KG1 (cell line): ENCODE measurements at places on chromosomes 13 and 19.

DNA sequence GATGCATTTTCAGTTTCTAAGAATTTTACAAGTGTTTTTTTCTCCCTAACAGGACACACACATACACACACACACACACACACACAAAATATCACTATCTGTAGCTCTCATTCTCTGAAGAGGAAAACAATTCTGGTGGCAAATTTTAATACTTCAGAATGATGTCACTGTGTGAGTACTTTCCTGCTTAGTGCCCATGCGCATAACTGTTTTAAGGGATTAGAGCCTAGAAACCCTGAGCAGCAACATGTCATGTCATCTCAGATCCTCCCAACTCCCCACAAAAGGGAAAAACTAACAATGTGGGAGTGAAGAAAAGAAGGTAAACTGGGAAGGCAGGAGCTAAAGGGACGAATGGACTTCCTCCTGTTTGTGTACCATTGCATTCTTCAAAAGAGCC is 401.2 kb downstream of the SPRY2 start:
- DNase-seq: no peak

GRCh38 chr13:73451221-73452029 is 392.6 kb downstream of the KLF5 start:
- DNase-seq: no peak

GRCh38 chr13:65836066-65836465 is 1394.1 kb downstream of the PCDH9 start:
- no peak for DNase-seq

DNA sequence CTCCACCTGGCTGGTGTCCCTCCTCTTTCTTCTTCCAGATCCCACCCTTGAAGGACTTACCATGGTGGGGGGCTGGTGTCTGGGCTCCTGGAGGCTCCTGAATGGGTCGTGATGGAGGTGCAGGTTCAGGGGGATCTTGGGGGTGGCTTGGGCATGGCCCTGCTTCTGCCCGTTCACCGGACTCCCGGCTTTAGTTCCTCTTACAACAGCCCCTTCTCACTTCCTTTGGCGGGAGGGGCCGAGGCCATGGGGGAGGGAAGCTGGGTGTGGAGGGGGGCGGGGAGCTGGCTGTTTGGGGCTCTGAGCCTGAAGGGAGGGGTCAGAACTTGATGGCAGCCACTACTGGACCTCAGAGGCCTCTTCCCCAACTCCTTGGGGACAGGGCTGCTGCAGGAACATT is at the start of gene MYO1F:
Gene MYO1F (minus strand): TSS at position 196 of the 400 bp plus-strand sequence. CDS start 133 bp downstream, at position 63.
- no peak for DNase-seq

GRCh38 chr13:74203576-74203975 is 69.4 kb upstream of the KLF12 start:
- no peak for DNase-seq

DNA sequence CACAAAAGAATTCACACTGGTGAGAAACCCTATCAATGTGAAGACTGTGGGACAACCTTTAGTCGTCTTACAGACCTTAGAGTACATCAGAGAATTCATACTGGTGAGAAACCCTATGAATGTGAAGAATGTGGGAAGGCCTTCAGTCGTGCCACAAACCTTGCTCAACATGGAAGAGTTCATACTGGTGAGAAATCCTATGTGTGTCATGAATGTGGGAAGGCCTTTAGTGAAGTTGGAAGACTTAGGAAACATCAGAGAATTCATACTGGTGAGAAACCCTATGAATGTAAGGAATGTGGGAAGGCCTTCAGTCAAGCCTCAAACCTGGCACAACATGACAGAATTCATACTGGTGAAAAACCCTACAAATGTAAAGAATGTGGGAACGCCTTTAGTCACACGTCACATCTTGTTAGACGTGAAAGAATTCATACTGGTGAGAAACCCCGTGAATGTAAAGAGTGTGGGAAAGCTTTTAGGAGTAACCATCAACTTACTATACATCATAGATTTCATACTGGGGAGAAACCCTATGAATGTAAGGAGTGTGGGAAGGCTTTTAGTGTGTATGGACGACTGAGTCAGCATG is 24.0 kb upstream of the ZNF573 start:
- DNase-seq: no peak

- no peak for DNase-seq
Observed at GRCh38 chr13:109667807-109668291, 118.5 kb downstream of the IRS2 start.

GRCh38 chr13:48852911-48853727 is 122.6 kb upstream of the FNDC3A start:
- DNase-seq: no peak

DNA sequence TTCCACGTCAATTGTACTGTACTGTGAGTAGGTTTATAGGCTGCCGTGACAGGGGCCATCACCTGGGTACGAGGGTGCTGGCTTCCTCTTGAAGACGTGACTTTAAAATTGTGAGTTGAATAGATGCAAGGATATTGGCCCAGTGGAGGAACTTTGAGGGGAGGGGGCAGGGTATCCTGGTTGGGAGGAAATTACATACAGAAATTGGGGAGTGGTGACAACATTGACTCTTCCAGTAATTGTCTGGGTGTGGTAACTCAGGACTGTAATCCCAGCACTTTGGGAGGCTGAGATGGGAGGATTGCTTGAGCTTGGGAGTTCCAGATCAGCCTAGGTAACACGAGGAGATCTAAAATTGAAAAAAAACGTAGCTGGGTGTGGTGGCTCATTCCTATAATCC is 30.4 kb downstream of the DPRX start:
- DNase-seq: no peak

- DNase-seq: no peak
Observed at GRCh38 chr13:28041501-28041900, 53.0 kb upstream of the URAD start.

GRCh38 chr19:36819130-36819630 is 19.0 kb downstream of the ZNF790 start:
- DNase-seq: no peak

- no peak for DNase-seq
Observed at GRCh38 chr13:44451126-44451525, 77.5 kb downstream of the SERP2 start.

- DNase-seq: no peak
Observed at GRCh38 chr13:35480346-35480745, 3.9 kb upstream of the MAB21L1 start.

- DNase-seq: no peak
Observed at GRCh38 chr13:35136585-35136984, 194.5 kb downstream of the NBEA start.

- no peak for DNase-seq
Observed at GRCh38 chr13:74070513-74070912, 63.7 kb downstream of the KLF12 start.

GRCh38 chr19:18099623-18099995 is 2.0 kb downstream of the MAST3 start:
- DNase-seq: no peak

DNA sequence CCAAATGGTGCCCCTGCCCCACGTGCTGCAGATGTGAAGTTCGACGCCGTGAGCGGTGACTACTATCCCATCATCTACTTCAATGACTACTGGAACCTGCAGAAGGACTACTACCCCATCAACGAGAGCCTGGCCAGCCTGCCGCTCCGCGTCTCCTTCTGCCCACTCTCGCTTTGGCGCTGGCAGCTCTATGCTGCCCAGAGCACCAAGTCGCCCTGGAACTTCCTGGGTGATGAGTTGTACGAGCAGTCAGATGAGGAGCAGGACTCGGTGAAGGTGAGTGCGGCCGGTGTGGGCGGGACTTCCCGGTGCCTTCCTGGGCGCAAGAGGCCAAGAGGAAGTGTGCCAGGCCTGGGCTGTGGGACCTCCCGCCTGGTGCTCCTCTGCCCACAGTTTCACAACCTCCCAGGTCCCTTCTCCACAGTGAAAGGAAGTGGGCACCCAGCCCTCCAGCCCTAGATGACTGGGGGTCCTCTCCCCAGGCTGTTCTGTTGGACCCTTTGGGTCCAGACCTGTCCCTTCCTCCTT is 14.1 kb upstream of the RELB start:
- no peak for DNase-seq

- no peak for DNase-seq
Observed at GRCh38 chr13:50156140-50156539, 140.9 kb downstream of the KCNRG start.

GRCh38 chr13:27806744-27807387 is 14.6 kb downstream of the GSX1 start:
- no peak for DNase-seq

GRCh38 chr13:36599641-36600040 is 74.2 kb upstream of the SERTM1 start:
- DNase-seq: no peak

DNA sequence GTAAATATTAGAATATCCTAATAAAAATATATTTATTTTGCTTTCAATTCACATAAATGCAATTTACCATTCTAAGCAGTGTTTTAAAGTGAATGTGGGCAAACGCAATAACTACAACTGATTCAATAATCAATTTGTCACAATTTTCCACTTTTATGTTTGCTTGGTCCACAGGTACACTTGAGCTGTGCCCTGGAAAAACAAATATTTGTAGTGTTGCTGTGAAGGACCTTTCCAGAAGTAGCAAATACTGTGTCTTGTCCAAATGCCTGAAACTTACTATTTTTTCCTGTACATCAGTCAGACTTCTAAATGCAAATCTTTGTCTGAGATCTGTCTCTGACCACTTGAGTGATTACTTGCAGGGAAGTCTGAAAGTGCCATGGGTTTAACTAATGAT is 845.8 kb upstream of the SLITRK5 start:
- no peak for DNase-seq

DNA sequence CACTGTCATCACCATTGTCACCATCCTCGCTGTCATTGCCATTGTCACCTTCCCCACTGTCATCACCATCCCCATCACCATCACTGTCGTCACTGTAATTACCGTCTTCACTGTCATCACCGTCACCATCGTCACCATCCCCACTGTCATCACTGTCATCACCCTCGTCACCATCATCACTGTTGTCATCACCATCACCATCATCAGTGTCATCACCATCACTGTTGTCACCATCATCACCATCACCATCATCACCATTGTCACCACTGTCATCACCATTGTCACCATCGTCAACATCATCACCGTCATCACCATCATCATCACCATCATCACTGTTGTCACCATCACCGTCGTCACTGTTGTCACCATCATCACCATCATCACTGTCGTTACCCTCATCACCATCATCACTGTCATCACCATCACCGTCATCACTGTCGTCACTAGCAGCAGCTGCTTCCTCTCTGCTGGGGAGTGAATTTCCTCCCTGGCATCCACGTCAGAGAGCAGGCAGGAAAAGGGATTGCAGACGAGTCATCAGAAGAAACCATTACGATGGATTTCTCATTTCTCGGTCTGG is 27.3 kb downstream of the TMEM255B start:
- DNase-seq: no peak

GRCh38 chr19:45016388-45017314 is 15.4 kb downstream of the RELB start:
- DNase-seq: peak; percentile 54

GRCh38 chr19:42121656-42122069 is 10.6 kb downstream of the POU2F2 start:
- peak; percentile 58 for DNase-seq

DNA sequence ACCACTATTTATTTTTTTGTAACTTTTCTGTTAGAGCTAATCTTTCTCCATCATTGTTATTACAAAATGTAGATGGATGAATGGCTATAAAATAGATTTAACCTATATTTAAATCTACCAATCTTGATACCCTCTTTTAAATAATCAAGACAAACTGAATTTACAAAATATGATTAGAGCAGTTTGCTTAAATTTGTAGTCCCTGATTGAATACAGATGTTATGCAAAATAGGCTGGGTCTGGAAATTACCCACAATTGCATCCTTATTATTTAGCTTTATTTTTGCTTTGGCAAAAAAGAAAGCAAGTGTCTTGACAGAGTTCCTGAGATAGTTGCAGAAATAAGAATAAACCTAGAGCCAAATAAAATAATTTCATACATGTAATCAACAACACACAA is 352.8 kb downstream of the KLF12 start:
- no peak for DNase-seq

DNA sequence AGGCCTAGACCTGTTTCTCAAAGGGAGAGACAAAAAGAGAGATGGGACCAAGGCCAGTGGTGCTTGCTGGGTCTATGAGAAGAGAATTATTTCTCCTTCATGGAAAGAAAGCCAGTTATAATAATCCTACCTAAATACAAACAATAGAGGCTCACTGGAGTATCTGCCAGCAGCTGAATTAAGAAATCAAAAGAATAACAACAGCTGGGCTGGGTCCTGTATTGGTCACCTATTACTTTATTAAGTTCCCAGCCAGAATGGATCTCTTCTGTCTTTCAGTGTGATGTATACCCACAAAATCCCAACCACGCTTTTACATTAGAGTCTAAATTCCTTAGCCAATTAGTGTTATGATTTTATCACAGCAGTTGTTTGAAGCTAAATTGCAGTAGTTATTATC is 297.8 kb upstream of the DACH1 start:
- DNase-seq: no peak

GRCh38 chr13:105788530-105788929 is 746.9 kb downstream of the EFNB2 start:
- no peak for DNase-seq

GRCh38 chr19:35135389-35135909 is 590 bp upstream of the LGI4 start:
- DNase-seq: no peak

GRCh38 chr13:72462166-72462565 is 265.3 kb downstream of the MZT1 start:
- DNase-seq: no peak

GRCh38 chr13:98050041-98050466 is 92.8 kb upstream of the FARP1 start:
- no peak for DNase-seq
